SK-N-SH (cell line): ENCODE measurements at places on chromosomes 2 and 18.
A peak's percentile ranks its signal among the peaks of the same experiment; 100 is the strongest.

- peaks cover 86% of the 10 kb centered on the region for H3K36me3 ChIP-seq
- H3K4me1 ChIP-seq = no peaks in the 10 kb centered on the region
- no peak overlapping the region for H3K4me3 ChIP-seq
- H3K27me3 ChIP-seq = no peaks in the 10 kb centered on the region
- no peak for DNase-seq
Observed at GRCh38 chr2:10784719-10785118, 27.9 kb downstream of the PDIA6 start.

- H3K4me3 ChIP-seq = no peak overlapping the region
- no peak for DNase-seq
- H3K36me3 ChIP-seq = no peaks in the 10 kb centered on the region
- no peaks in the 10 kb centered on the region for H3K27me3 ChIP-seq
- H3K4me1 ChIP-seq = no peaks in the 10 kb centered on the region
Observed at GRCh38 chr2:163527381-163527780, 208.4 kb downstream of the FIGN start.

DNA sequence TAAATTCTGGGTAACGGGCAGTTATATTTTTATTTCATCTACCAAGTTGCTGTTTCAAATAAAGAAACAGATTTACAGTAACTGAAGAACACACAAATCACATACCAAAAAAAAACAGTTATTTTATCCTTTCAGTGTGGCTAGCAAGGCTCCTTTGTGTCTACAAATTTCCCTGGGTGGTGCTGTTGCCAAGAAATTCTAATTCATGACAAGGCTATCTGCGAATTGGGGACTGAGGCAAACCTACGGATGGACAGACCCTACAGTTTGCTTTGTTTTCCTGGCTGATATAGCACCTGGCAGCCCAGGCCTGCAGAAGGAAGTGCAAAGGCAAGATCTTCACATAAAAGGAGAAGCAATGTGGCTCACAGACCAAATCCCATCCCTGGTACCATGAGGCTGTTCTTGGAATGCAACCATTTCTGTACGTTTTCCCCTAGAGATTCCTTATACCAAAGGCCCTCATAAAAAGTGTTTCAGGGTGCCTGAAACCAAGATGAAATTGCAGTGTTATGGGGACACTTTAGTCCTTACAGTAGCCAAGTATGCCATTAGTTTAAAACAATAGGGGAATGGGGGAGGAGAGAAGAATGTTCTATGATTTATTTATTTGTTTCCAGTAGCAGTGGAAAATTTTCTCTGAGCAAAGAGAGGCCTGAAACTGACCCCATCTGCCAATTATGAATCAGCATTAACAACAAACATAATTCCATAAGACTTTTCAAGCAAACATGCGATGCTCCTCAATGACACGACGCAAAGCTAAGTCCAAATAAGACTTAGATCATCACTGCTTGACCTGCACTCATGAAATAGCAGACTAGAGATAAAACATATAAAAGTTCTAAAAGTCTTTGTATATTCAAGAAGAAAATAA is 4.3 kb downstream of the KLF7 start:
- no peaks in the 10 kb centered on the region for H3K27me3 ChIP-seq
- H3K4me3 ChIP-seq = peak overlapping the region; percentile 93
- H3K4me1 ChIP-seq = peaks cover 27% of the 10 kb centered on the region
- DNase-seq = no peak

- peaks cover 2% of the 10 kb centered on the region; the same call in 1 of the 2 replicates for H3K4me1 ChIP-seq
- no peaks in the 10 kb centered on the region for H3K27me3 ChIP-seq
- H3K36me3 ChIP-seq = peaks cover 15% of the 10 kb centered on the region
- no peak for DNase-seq
Observed at GRCh38 chr2:74522516-74522915, 3.5 kb downstream of the DQX1 start.

DNA sequence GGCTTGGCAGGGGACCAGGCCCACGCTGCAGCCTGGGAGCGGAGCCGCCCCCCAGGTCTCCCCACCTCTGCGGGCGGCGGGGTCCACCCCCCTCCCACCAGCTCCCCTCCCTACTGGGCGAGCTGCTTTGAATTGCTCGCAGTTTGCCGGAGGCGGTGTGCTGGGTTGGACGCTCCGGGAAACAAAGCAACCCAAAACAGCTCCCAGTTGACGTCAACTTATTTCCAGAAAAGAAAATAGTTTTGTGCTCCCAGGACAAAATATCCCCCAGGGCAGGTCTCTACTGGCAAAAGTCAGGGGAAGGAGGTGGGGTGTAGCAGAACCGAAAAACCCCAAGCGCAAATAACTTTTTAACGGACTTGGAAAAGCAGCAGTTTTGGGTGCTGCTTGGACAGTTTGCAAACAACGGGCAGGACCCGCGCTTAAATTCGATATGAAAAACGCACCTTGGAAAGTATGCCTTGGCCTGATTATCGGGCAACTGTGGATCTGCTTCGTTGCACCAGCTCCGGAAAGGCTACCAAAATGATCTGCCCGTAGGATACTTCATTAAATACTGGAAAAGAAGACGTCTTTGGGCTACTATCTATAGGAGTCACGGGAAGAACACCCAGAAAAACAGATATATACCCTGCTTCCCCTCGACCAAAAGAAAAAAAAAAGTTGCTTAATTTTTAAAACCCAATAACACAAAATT is 2.8 kb upstream of the KCTD1 start:
- no peaks in the 10 kb centered on the region for H3K27me3 ChIP-seq
- no peak overlapping the region for H3K27ac ChIP-seq
- DNase-seq = no peak
- 0 out of 2 replicates have a peak, but pooled peaks cover 2% of the 10 kb centered on the region for H3K36me3 ChIP-seq

GRCh38 chr2:232235716-232236115 is 142.8 kb upstream of the ALPP start:
- H3K36me3 ChIP-seq = no peaks in the 10 kb centered on the region
- H3K4me3 ChIP-seq = no peak overlapping the region
- H3K27ac ChIP-seq = no peak overlapping the region

- no peaks in the 10 kb centered on the region for H3K4me1 ChIP-seq
- no peaks in the 10 kb centered on the region for H3K36me3 ChIP-seq
- H3K27me3 ChIP-seq = no peaks in the 10 kb centered on the region
- no peak overlapping the region for H3K4me3 ChIP-seq
Observed at GRCh38 chr2:77768508-77768907, 246.3 kb upstream of the LRRTM4 start.

GRCh38 chr2:127897531-127898211 is 11.9 kb upstream of the AMMECR1L start:
- no peaks in the 10 kb centered on the region for H3K4me1 ChIP-seq
- no peak overlapping the region for H3K4me3 ChIP-seq
- no peak overlapping the region for H3K27ac ChIP-seq
- no peaks in the 10 kb centered on the region for H3K27me3 ChIP-seq
- no peaks in the 10 kb centered on the region for H3K36me3 ChIP-seq

DNA sequence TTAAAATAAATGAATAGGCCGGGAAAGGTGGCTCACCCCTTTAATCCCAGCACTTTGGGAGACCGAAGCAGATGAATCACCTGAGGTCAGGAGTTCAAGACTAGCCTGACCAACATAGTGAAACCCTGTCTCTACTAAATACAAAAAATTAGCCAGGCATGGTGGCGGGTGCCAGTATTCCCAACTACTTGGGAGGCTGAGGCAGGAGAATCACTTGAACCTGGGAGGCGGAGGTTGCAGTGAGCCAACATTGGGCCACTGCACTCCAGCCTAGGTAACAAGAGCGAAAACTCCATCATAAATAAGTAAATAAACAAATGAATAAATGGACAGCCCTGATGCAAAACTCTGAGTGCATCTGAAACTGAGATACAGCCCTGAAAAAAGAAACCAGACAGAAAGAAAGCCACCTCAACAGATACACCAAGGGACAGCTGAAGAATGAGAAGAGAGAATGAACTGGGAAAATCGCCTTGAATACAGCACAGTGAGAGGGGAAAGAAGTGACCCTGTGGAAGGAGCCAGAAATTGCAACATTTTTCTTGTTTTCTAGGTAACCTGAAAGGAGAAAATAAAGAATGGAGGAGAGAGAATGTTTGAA is 64.4 kb downstream of the TRABD2A start:
- H3K27ac ChIP-seq = no peak overlapping the region
- H3K27me3 ChIP-seq = 0 out of 2 replicates have a peak, but pooled peaks cover 6% of the 10 kb centered on the region
- no peaks in the 10 kb centered on the region for H3K4me1 ChIP-seq
- H3K4me3 ChIP-seq = no peak overlapping the region

- peak; percentile 85 for DNase-seq
- H3K4me3 ChIP-seq = peak overlapping the region; percentile 82
- peaks cover 23% of the 10 kb centered on the region for H3K36me3 ChIP-seq
- peaks cover 12% of the 10 kb centered on the region for H3K4me1 ChIP-seq
- no peaks in the 10 kb centered on the region for H3K27me3 ChIP-seq
- H3K27ac ChIP-seq = peak overlapping the region; percentile 88
Observed at GRCh38 chr2:84970210-84970867, 622 bp upstream of the KCMF1 start.

DNA sequence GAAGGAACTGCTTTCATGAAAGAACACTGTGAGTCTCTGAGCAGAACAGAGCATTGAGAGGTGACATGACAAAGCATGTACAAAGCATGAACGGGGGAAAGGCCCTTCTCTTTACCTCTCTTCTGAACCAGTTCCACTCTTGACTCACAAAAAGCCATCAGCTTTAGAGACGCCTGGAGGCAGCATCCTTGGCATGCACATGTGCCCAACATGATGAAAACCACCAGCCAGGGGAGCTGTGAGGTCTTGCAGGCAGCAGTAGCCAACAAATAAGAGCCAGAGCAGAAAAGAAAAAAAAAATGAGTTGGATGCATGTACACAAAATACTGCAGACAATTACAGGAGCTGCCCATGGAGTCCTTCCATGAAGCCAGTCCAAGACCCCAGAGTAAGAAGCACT is 95.5 kb upstream of the AGAP1 start:
- H3K27ac ChIP-seq = no peak overlapping the region
- no peaks in the 10 kb centered on the region; the same call in 1 of the 2 replicates for H3K27me3 ChIP-seq
- no peak for DNase-seq
- H3K36me3 ChIP-seq = no peaks in the 10 kb centered on the region
